Activated naive CD4-positive, alpha-beta T cell treated with anti-CD3 and anti-CD28 coated beads, Interleukin-2, amount 50 U/mL, for 16 hours (primary cell): ENCODE measurements at places on chromosomes 2 and 18.

GRCh38 chr2:119319593-119319992 lies 47.0 kb downstream of the C2orf76 start:
- DNase-seq: no peak

DNA sequence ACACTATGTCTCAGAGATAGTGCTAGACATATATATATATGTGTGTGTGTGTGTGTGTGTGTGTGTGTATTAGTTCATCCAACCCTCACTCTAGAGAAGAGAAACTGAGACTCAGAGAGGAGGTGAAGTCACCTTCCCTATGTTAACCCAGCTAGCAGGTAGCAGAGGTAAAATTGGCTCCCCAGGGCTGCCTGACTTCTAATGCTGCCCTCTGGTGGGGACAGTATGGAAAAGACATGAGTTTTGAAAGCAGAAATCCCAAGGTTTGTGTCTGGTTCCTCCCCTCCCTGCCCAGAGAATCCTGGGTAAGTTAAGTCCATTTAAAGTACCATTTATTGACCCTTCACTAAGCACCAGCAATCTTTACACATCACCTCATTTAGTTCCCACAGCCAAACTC lies 137.7 kb downstream of the THNSL2 start:
- DNase-seq: no peak

DNA sequence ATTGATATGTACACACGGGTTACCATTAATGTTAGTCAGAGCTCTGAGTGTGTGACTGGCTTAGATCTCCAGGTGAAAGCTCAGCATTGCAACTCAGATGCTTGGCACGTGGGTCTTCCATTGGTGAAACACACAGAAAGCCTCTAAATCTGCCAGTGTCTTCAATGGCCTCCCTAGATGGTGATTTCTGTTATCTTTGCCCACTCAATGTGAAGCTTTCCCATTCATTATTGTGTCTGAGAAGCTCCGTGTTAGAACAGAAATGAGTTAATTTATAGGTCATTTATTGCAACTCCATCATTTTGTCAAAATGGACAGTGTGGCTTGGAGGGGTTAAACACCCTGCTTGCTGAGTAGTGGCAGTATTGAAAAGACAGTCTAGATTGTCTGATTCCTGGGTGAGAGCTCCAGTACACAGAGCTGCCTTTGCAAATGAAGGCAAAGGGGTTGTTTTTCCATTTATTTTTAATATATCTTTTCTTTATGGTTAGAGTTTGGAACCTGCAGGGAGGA lies 64.7 kb upstream of the GCFC2 start:
- DNase-seq: no peak

- no peak for DNase-seq
Measured at GRCh38 chr18:48752478-48752877, 198.3 kb downstream of the SMAD7 start.

GRCh38 chr2:60862642-60863041 lies 18.7 kb upstream of the REL start:
- DNase-seq: no peak

GRCh38 chr2:162293122-162293786 lies 25.2 kb downstream of the IFIH1 start:
- DNase-seq: no peak

GRCh38 chr2:154720651-154721050 lies 22.2 kb downstream of the KCNJ3 start:
- DNase-seq: no peak

GRCh38 chr18:12517142-12517825 lies 109.6 kb downstream of the PRELID3A start:
- DNase-seq: no peak

GRCh38 chr2:17171446-17172049 lies 346.7 kb downstream of the RAD51AP2 start:
- DNase-seq: no peak

GRCh38 chr18:10286580-10287150 lies 167.8 kb upstream of the APCDD1 start:
- no peak for DNase-seq

DNA sequence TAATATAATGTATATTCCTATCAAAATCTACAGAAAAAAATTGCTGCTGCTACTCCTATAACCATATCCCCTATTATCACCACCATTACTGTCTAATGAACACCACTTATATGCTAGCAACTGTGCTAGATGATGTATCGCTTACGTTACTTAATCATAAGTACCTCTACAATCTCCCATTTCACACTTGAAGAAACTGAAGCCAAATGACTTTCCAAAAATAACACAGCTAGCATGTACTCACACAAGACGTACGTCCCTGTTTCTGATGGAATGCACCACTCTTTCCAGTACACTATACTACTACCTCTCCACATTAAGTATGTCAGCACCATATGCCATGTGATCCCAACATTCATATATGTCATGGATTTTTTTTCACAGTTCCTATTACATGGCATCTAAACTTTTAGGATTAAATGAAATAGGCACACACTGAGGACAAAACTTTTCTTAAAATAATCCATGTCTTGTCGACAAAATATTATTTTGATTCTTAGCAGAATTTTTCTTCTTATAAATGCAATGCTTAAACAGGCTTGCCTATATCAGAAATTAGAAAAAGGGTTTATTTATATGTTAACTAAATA lies 112.8 kb downstream of the NBAS start:
- no peak for DNase-seq
